ENCODE measurements at places on chromosomes 3 and 15. TPM values are rescaled to one million over a fixed set of nuclear protein-coding genes. Genes with fewer than 3 reads are reported as not detected.

RTP3 gene
- total RNA-seq, result not detected

DNA sequence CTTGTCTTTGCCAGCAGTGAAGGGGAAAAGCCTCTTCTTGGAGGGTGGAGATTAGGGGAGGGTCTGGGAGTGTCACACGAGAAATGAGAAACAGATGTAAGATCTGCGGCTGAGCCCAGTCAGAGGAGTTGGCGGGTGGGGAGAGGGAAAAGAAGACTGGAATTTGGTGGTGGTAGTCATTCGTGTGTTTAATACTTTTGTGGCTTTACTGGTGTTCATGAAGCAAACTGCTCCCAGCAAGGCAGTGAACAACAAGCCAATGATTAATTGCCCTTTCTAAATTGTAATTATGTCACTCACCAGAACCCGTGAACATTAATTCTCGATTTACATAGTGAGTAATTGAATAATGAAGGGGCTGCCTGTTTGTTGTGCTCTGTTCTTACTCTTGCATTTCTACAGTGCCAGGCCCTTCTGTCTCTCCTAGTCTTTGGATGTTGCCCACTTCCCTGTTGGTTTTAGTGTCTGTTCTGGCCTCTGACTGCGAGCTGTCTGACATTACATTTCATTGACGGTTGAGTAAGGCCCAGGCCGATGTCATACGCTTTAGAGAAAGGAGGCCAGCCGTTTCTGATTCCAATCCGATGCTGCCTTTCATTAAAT lies 78.0 kb downstream of the CHCHD6 start:
- no peak for DNase-seq

DNA sequence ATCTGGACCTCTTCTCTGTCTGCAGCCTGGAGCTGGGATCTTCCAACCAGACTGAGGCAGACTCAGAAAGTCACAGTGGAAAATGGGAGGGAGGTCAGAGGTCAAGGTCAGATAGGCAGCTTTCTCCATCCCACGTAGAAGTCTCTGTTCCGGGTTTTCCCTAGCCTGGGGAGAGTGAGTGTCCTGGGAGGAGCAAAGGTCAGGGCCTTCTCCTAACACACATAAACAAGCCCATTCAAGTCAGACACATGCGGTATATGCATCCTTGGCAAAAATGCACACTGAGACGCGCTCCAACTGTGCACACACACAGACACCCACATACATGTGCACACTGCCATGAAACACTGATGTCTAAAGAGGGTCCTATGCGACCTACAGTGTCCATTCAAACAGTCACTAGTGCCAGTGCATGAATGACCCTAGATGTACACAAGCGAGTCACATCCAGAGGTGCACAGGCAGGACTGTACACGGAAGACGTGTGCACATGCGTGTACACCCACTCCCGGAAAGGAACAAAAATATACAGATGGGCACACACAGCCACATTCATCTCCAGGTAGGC lies 681 bp downstream of the TWF2 start:
- DNase-seq, result no peak

DNA sequence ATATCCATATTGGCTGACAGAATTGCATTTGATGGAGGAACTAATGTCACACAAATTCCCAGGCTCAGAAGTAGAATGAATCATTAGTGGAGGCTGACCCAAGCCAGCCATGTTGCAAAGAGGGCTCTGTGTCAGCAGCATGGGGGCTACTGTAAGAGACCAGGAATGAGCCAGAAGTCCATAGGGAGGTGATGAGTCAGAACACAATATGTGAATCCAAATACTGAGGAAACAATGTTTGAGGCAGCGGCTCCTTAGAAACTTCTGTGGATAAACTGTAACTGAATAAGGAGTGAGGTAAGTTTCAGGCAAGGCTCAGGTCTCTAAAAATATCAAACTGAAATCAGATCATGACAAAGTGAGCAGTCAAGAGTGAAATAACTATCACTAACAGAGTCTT lies 170.7 kb downstream of the WDR72 start:
- no peak for DNase-seq

DNA sequence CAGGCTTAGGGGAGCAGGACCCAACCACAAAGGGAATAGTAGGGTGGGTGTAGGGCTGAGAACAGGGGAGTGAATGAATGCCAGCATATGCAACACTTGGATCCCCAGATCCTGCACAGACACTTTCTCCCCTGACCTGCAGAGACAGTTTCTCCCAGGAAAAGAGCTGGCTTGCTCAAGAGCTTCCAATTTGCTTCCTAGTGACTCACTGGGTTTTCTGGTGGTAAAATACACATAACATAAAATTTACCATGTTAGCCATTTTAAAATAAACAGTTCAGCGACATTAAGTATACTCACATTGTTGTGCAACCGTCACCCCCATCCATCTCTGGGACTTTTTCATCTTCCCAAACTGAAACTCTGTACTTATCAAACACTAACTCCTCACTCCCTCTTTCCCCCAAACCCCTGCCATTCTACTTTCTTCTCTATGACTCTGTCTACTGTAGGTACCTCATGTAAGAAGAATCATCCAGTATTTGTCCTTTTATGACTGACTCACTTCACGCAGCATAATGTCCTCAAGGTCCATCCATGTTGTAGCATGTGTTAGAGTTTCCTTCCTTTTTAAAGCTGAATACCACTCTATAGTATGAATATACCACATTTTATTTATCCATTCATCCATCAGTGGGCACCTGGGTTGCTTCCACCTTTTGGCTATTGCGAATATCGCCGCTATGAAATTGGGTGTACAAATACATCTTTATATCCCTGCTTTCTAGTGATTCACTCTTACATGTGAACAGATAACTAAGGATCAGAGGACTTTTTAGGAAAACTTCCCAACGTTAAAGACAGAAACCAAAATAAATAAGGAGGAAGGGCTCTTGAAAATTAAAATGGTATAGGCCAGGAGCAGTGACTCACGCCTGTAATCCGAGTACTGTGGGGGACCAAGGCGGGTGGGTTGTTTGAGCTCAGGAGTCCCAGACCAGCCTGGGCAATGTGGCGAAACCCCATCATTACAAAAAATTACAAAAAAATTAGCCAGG lies 95.6 kb upstream of the TJP1 start:
- no peak for DNase-seq

DNA sequence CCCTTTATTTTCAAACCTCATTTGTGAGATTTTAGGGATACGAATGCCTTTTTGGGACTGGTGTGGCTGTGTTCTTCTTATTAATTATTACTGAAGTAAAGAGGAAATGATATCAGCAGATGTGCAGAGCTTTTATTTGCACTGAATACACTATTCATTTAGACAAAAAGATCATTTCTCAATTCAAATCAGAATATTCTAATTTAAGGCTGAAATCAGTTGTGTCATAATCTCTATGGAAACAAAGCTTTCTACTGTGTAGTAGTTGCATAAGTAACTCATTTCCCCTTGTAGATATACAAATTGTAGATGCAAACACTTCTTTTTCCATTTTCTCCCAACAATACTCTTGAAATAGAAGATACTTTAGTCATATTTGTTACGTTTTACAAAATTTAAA lies 56.0 kb downstream of the PDE8A start:
- DNase-seq, result no peak

GRCh38 chr3:68957895-68958294 lies 25.5 kb upstream of the TAFA4 start:
- no peak for DNase-seq

GRCh38 chr15:76345880-76346668 lies 9.5 kb downstream of the ISL2 start:
- no peak for DNase-seq

DNA sequence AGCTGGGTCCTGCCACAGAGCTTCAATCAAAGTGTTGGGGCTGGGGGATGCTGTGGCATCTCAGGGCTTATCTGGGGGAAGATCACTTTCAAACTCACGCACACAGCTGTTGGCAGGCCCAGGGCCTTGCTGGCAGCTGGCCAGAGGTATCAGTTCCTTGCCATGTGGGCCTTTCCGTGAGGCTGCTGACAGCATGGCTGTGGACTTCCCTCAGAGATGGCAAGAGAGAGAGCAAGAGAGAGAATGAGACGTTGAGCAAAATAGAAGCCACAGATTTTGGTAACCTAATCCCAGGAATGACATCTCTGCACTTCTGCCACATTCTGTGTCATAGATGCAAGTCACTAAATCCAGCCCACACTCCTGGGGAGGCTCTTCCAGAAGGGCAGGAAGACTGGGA lies 91.0 kb downstream of the TPRG1 start:
- no peak for DNase-seq

DNA sequence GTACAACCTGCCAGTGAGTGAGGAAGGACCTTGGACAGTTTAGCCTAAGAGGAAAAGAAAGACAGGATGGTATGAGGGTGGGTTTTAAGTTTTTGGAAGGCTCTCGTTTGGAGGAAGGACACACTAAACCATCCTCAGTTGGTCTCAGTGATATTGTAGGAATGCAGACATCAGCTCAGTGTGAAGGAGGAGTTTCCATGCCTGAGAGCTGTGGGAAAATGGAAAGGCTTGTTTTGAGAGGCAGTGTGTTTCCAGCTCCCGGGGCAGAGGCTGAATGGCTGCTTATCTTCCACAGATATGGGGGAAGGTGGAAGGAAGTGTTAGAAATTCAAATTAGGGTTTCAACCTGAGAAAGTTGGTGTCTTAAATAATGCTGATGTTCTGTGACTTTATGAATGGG lies 89.6 kb upstream of the MYZAP start:
- DNase-seq, result no peak

DNA sequence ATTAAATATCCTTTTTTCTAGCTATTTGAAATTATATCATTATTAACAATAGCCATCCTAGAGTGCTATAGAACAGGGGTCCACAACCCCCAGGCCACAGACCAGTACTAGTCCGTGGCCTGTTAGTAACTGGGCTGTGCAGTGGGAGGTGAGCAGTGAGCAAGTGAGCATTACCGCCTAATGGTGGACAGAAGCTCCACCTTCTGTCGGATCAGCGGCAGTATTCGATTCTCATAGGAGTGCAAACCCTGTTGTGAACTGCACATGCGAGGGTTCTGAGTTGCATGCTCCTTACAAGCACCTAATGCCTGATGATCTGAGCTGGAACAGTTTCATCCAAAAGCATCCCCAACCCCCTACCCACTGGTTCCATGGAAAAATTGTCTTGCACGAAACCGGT lies 11.7 kb downstream of the CLDN16 start:
- DNase-seq, result no peak
